ENCODE measurements at places on chromosomes 2 and 18. TPM values are rescaled to one million over a fixed set of nuclear protein-coding genes. Genes with fewer than 3 reads are reported as not detected.

Gene NT5C1B
- total RNA-seq, result not detected

Gene HOXD10
- total RNA-seq, result not detected

Gene SOWAHC
- total RNA-seq, result 33.0 TPM

Gene SRD5A2
- total RNA-seq, result not detected

Gene EGR4
- not detected for total RNA-seq

Gene TEX44
- total RNA-seq, result not detected

Gene FAP
- 2.4 TPM for total RNA-seq

Gene CLHC1
- total RNA-seq, result 48.1 TPM

Gene DYNAP
- not detected for total RNA-seq

Gene SPDYA
- total RNA-seq, result 0.82 TPM

Gene FHL2
- 2.4 TPM for total RNA-seq

Gene ZCCHC2
- 13.5 TPM for total RNA-seq

Gene ZSCAN30
- 15.5 TPM for total RNA-seq

Gene MC5R
- total RNA-seq, result 2.9 TPM

Gene LINC00305
- not detected for total RNA-seq

Gene RNU2-63P
- total RNA-seq, result not detected

Gene PDCD1
- 0.41 TPM for total RNA-seq

Gene CD8B2
- total RNA-seq, result under 0.01 TPM

Gene HOXD9
- total RNA-seq, result not detected

Gene OSBPL6
- 11.4 TPM for total RNA-seq

Gene FBXO36
- total RNA-seq, result 7.3 TPM

Gene GALNT5
- total RNA-seq, result under 0.01 TPM

Gene ICOS
- not detected for total RNA-seq

Gene GPR39
- 2.9 TPM for total RNA-seq

Gene LRRTM4
- 46.1 TPM for total RNA-seq

Gene MALL
- total RNA-seq, result 2.9 TPM

Gene ALLC
- total RNA-seq, result under 0.01 TPM

Gene TBC1D8
- total RNA-seq, result 6.1 TPM

Gene CGREF1
- total RNA-seq, result 18.3 TPM

Gene DAPL1
- not detected for total RNA-seq

Gene GPR155
- 14.7 TPM for total RNA-seq

Gene RBM43
- total RNA-seq, result 2.0 TPM

Gene ERBB4
- 75.0 TPM for total RNA-seq

Gene CNGA3
- total RNA-seq, result 1.2 TPM

Gene SERPINB12
- not detected for total RNA-seq

Gene KATNAL2
- total RNA-seq, result 3.7 TPM

Gene TANC1
- 4.1 TPM for total RNA-seq

Gene GPR35
- 0.41 TPM for total RNA-seq

All from frontal cortex (tissue), 4 donors.